ENCODE measurements at places on chromosomes 1 and 21.

DNA sequence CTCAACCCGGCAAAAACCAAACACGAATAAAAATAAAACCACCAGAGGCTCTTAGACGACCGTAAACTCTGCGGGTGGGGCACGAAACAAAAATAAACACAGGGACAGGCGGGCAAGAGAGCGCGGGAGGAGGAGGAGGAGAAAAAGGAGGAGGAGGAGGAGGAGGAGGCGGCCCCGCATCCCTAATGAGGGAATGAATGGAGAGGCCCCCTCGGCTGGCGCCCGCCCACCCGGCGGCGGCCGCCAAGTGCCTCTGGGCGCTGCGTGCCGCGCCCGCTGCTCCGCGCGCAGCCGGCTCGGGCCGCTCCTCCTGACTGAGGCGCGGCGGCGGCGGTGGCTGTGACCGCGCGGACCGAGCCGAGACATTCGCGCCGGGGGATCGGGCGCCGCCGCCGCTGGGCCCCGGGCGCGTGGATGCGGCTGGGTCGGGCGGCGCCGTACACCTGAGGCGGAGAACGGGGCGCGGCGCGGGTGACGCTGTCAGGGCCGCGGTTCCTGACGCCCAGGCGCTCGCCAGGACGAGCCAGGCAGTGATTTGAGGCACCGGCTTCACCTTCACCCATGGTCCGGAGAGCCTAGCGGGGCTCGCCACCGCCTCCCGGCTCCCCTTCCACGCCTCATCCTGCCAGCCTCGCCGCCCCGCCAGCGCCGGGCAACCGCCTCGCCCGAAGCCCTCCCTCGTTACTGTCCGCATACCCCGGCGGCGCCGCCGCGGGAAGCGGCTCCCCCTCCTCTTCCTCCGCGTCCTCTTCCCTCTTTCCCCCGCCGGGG, at the start of gene MARK1:
Gene MARK1 (plus strand): TSS at position 229 of the 771 bp plus-strand sequence. CDS start 687 bp downstream, outside the sequence.
- no peak for DNase-seq

GRCh38 chr21:45259206-45259840, 28.4 kb downstream of the POFUT2 start:
- peak; percentile 80 for DNase-seq

GRCh38 chr1:100606438-100606837, 68.5 kb downstream of the GPR88 start:
- no peak for DNase-seq

- DNase-seq = no peak
These were observed 604.6 kb downstream of the LRRIQ3 start for GRCh38 chr1:73593364-73593763.

DNA sequence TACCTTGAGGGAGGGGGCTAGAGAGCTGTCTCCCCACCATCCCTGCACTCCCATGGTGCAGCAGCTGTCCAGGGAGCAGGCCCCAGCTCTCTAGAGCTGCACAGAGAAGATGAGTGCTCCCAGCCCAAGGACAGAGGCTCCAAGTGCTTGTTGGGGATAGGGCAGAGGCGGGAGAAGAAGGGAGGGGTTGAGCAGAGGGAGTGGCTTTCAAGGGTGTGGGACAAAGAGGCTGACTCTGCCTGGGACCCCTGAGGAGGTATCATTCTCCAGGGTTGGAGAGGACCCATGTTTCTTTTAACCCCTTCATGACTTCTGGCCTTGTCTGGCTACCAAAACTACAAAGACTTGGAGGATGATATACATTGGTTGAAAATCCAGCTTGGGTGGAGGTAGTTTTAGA, 14.6 kb downstream of the FOXD2 start:
- no peak for DNase-seq

GRCh38 chr1:180167721-180168467, 13.2 kb downstream of the QSOX1 start:
- no peak for DNase-seq

- no peak for DNase-seq
These were observed 2.8 kb downstream of the RAB4A start for GRCh38 chr1:229273507-229274232.

DNA sequence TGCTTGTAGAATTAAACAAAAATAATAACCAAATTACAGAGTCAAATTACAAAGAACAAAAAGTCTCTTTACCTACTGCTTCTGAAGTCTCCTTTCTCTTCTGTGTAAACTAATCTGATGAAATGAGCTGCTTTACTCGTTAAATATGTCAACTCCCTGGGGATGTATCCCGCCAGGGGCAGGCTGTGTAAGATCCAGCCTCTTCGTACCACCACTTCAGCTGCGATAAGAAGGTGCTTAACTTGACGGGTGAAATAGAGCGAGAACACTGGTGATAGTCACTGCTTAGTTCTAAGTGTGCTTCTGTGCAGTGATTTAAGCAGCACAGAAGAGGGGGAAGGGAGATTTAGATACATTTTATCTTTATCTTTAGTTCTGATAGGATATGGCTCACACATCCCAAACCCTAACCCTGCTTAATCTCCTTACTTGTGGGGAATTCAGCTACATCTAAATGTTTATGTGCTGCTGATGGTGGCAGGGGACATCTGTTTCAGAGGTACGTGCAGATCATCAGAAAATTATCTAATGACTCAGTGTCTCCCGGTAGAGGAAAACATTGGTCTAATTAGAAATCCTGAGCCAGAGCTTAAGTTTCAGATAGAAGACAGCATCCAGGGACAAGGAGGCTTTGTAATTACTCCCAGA, 46.0 kb downstream of the RHOU start:
- DNase-seq = peak; percentile 87

DNA sequence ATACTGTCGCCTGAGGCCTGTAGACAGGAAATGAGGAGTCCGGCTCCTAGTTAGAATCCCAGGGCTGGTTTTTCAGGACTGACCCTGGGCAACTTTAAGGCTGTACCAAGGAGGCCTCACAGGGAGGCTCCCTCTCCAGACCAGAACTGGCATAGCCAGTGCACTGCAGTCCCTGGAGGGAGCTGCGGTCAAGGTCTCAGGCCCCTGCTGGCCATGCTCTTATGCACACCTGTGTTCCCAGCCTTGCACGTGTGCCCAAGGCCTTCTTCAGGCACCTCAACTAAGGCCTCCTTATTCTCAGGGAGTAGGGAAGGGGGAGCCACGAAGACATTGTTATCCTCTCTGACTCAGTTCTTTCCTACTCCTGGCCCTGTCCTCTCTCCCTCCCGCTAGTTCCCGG, 22.0 kb upstream of the IFNAR1 start:
- no peak for DNase-seq

- DNase-seq = no peak
These were observed 44.0 kb downstream of the PRDM15 start for GRCh38 chr21:41834926-41835663.

DNA sequence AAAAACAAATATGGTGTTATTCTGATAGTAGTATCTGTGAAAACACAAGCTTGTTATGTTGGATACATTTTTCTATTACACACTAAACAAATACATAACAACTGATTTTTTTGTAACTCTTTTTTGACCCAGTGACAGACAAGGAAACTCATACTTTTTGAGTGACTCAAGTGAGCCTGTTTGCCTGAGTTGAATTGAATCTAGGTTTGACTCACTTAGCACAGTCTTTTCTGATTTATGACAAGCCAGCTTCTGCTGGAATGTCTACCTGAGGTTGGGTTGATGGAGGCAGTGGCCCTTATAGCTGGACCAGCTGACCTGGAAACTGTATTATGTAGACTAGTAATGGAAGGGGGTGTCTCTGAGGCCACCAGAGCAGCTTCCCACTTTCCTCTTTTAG, 4.2 kb upstream of the CLCA4 start:
- DNase-seq = no peak

GRCh38 chr21:31088474-31088751, 50.1 kb upstream of the KRTAP19-8 start:
- no peak for DNase-seq

DNA sequence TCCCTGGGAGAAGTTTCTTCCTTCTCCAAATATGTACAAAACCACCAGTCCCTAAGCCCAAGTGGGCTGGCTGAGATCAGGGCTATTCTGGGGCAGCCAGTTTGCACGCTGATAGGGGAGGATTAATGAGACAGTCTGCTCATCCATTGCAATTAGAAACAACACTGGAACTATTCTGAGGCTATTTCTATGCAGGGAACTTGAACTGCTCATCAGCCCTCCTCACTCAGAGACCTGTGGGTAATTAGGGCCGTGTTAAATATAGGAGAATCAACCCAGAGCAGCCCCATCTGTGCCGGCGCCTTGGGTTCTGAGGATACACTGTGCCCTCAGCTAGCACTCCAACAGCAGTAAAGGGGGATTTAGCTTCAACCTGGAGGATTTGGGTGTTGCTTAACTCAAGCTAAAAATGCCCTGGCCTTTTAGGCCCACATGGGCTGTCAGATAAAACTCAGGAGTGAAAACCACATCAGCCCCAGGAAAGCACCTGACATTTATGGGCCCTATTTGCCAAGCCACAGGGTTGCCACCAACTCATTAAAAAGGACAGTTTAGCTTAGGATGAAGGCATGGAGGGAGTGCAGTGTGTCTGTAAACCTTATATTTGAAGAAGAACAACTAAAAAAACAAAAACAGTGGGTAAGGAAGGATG, 53.9 kb downstream of the DUSP10 start:
- DNase-seq = no peak

GRCh38 chr1:50348449-50349241, 74.6 kb downstream of the DMRTA2 start:
- peak; percentile 35 for DNase-seq

DNA sequence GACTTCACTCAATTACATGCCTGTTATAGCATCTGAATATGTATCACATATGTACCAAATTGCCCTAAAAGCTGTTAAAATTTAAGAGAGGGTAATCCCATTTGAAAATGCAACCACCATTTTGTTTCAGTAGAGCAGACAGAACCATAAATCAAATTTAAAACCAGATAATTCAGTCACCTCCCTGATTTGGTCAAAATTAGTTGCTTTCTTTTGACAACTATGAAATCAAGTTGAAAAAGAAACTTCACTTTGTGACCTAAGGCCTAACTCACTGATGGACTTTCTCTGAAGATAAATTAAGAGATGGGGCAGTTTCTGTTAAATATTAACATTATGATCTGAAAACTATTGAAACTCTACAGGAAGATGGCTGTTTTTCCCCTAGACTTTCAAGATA, 6.7 kb downstream of the GORAB start:
- no peak for DNase-seq

DNA sequence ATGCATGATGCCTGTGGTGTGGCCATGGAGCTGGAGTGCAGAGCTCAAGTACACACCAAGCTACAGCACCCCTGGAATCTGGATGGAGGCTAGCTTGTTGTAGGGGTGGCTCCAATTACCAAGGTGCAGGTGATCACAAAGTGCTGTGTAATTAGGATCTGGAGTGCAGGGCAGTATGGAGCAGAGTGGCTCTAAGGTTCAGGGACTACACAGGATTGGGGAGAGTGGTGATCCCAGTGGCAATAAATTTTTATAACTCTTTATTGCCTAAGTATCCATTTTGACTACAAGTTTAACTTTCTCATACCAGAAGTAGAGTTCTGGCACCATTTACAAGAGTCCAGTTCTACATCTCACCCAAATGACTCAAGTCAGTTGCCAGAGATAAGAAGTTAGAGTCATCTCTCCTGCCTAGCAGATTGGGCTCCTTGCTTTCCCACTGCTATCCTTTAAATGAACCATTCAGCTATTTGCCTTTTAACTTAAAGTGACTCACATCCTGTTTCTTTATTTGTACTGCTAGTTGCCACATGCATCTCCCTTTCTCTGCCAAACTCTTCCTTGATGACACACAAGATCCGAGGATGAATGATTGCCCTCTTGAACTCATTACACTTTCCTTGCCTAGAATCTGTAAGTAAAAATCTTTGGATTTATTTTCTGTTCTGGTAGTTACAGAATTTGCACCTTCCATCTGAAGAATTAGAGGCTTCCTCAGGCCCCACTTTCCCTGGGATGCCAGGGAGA, 427.2 kb downstream of the KCNT2 start:
- DNase-seq = no peak

- DNase-seq = no peak
These were observed 53.5 kb downstream of the MRPL37 start for GRCh38 chr1:54253480-54253879.

DNA sequence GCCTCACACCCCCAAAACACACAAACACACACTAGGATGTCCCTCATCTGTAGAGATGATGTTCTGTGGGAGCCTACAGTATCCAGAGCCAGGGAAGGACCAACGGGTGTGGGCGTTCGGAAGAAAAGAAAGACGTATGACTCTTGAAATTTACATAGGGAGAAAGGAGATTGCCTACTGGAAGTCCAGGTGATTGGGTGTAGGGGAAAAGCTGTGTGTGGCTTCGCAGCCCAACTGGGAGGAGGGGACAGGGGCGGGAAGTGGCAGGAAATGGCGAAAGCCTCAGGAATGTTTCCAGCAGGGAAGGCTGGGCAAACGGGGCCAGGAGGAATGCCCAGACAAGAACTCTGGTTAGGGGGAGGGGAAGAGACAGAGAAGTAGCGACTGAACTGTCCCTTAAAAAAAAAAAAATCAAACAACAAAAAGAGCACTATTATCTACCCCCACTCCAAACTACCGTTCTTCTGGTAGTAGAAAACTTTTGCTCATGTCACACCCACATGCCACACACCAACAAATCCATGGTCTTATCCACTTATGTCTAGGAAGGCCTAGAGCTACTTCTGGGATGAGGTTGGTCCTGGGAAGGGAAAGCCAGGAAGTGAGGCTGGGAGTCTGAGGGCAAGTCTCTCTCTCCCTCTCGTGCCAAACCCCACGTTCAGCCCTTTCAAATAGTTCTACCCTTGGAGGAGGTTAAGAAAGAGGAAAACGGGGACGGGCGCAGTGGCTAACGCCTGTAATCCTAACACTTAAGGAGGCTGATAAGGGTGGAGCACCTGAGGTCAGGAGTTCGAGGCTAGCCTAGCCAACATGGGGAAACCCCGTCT, 1.8 kb upstream of the CKS1B start:
- no peak for DNase-seq

DNA sequence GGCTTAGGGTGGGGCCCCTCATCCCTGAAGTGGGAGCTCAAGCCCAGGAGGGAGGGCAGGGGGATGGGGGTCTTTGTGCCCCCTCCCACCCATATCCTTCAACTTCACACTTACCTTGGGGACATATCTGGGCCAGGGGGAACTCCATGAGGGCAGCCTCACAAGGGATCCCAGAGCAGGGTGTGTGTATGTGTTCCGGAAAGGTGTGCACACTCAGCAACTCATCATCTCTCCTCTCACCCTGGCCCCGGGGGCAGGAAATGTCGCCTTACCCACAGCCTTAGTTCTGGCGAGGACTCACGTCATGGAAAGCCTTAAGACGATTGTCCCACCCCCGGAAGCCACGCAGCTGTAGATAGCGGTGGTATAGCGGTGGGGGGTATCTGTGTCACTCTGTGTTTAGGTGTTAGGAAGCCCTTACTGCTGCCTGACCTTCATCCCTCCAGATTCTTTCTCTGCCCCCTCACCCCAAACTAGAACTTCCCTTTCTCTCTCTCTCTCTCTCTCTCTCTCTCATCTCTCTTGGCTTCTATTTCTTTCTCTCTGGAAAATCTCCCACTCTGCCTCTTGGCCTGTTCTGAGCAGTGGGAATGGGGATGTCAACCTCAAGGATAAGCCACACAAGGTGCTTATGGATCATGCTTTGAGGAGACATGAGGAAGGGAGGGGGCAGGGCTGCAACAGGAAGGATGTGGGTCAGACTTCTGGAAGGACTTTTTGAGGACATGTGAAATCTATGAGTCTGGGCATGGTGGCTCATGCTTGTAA, at the start of gene SH2D2A:
Gene SH2D2A (minus strand): TSS at position 288 of the 768 bp plus-strand sequence. CDS start 140 bp downstream, at position 148.
- no peak for DNase-seq

GRCh38 chr1:155691992-155692528, 3.2 kb downstream of the DAP3 start:
- peak; percentile 9 for DNase-seq

GRCh38 chr1:2535981-2536380, 5.9 kb upstream of the HES5 start:
- DNase-seq = no peak
